ENCODE measurements at places on chromosomes 16 and 17. TPM values are rescaled to one million over a fixed set of nuclear protein-coding genes. Genes with fewer than 3 reads are reported as not detected.

The SLC38A8 gene
- total RNA-seq: not detected

The LLGL2 gene
- 0.59 TPM for total RNA-seq

The HOXB3 gene
- 2.6 TPM for total RNA-seq

The IQCK gene
- total RNA-seq: 6.1 TPM

The DCTN5 gene
- total RNA-seq: 128 TPM

The SPATA32 gene
- total RNA-seq: not detected

The DHRS11 gene
- 3.9 TPM for total RNA-seq

The CHCT1 gene
- not detected for total RNA-seq

The SMTNL2 gene
- not detected for total RNA-seq

The FBXW10B gene
- total RNA-seq: 0.08 TPM

The AFMID gene
- total RNA-seq: 27.7 TPM

The PIPOX gene
- 1.9 TPM for total RNA-seq

The ENPP7 gene
- not detected for total RNA-seq

The CDK3 gene
- 1.2 TPM for total RNA-seq

The GPRC5C gene
- 9.7 TPM for total RNA-seq

The ABCC12 gene
- total RNA-seq: not detected

The NME3 gene
- total RNA-seq: 35.7 TPM

The KRTAP4-16 gene
- total RNA-seq: not detected

The SHBG gene
- 0.23 TPM for total RNA-seq

The CCL17 gene
- not detected for total RNA-seq

The MYH3 gene
- total RNA-seq: 0.30 TPM

The COX6A2 gene
- total RNA-seq: not detected

The TP53TG3 gene
- 0.35 TPM for total RNA-seq

The MIS12 gene
- 13.5 TPM for total RNA-seq

The MT1M gene
- total RNA-seq: 2.0 TPM

The SP6 gene
- 0.08 TPM for total RNA-seq

The ETV4 gene
- total RNA-seq: 2.9 TPM

The C17orf107 gene
- total RNA-seq: 7.4 TPM

The KRTAP16-1 gene
- not detected for total RNA-seq

The C16orf96 gene
- not detected for total RNA-seq

The AURKB gene
- 8.6 TPM for total RNA-seq

The LRRC36 gene
- not detected for total RNA-seq

The CEP112 gene
- total RNA-seq: 11.6 TPM

The DYNLRB2 gene
- total RNA-seq: not detected

The ASGR1 gene
- under 0.01 TPM for total RNA-seq

The ITGAD gene
- total RNA-seq: not detected

The FNDC8 gene
- total RNA-seq: not detected

The TEKT5 gene
- total RNA-seq: not detected

The SPIRE2 gene
- 2.7 TPM for total RNA-seq

The CTRB1 gene
- total RNA-seq: not detected

The ARHGDIG gene
- total RNA-seq: 2.2 TPM

The SKAP1 gene
- not detected for total RNA-seq

The KCNAB3 gene
- 0.15 TPM for total RNA-seq

Measured in smooth muscle cell of the coronary artery (primary cell).